Left lung (tissue), 14 donors: ENCODE measurements at places on chromosomes 12 and 14. TPM values are rescaled to one million over a fixed set of nuclear protein-coding genes. Genes with fewer than 3 reads are reported as not detected.

- no peak overlapping the region for H3K4me3 ChIP-seq
- DNase-seq: no peak
- no peaks in the 10 kb centered on the region for H3K27me3 ChIP-seq
- no peaks in the 10 kb centered on the region for H3K4me1 ChIP-seq
Measured at GRCh38 chr12:66708704-66709456, 30.0 kb upstream of the GRIP1 start.

DNA sequence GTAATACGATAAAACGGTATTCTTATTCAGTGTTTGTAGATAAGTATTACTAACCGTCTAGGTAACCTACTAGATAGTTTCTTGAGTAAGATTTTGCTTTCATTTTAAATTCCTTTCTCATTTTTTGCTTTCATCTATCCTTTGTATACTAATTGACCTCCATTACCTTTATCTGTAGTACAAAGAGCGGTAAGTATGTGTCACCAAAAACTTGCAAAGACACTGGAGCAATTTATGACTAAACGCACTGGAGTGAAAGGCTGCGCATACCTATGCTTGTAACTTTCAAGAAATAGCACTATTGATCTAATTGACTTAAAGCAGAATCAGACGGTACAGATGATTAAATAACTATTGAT is 1.7 kb downstream of the ARHGAP5 start:
- H3K4me1 ChIP-seq: peaks cover 45% of the 10 kb centered on the region
- DNase-seq: no peak
- H3K27me3 ChIP-seq: no peaks in the 10 kb centered on the region
- no peaks in the 10 kb centered on the region for H3K36me3 ChIP-seq

Gene CCND2
- polyA plus RNA-seq: 45.6 TPM

Gene CLEC9A
- polyA plus RNA-seq: 2.5 TPM
